ENCODE measurements at places on chromosomes 2 and 18.

GRCh38 chr2:196104066-196104465, 35.4 kb upstream of the DNAH7 start:
- no peak for DNase-seq

DNA sequence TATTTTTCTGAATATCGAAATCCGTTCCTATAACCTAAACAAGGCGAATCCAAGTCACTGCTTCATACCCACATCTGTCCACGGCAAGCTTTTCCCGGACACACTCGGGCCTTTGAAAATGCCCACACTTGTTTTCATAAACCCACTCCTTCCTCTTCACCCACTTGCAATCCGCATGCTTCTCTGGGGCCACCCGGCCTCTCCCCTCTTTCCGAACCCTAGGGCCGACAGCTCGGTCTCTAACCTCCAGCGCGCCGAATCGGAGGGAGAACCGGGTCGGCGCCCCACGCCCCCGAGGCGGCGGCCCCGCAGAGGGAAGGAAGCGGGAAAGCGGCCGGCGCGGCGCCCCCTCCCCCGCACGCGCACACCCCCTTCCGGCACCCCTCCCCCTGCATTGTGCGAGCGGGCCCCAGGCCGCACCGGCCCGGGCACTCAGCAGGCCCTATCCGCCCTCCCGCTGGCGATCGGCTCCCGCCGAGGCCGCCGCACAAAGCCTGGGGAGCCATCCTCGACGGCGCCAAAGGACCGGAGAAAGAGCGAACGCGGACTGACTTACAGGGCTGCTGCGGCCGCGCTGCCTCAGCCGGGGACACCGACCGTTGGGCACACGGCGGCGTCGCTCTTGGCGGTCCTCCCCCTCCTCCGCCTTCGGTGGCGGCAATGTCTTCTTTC, 467 bp downstream of the PUM2 start:
- DNase-seq, result peak; percentile 82

DNA sequence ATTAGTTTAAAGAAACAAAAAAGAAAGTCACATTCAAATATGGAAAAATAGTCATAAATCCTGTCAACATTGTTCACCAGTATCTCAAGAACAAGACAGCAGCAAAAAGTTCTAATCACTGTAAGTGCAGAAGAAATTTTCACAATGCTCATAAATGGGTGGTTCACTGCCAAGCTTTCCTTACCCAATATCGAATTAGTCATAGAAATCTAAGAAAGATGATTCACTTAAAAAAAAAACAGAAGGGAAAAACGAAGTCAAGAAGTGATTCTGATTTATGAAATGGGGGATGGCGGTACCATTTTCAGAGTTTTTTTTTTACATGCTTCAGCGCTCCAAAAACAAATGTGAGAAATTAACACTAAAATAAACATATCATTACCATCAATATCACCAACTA, 156.7 kb downstream of the EXOC6B start:
- no peak for DNase-seq

DNA sequence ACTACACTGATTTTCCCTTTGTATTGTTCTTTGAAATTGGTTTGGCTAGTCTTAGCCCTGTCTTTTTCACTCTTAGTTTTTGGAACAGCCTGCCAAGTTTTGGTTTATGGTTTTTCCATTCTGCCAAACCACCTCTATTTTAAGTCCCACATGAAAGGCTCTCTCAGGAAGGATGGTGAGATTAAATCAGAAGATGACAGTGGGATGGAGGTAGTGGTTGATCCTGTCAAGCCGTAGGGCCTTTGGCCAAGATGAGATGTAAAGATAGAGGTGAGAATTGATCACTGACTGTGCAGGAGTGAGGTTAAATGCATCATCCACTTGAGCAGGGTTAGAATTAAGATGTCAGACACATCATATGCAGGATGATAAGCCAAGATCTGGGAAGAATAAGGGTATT, 948.5 kb downstream of the SLC4A3 start:
- DNase-seq, result no peak

DNA sequence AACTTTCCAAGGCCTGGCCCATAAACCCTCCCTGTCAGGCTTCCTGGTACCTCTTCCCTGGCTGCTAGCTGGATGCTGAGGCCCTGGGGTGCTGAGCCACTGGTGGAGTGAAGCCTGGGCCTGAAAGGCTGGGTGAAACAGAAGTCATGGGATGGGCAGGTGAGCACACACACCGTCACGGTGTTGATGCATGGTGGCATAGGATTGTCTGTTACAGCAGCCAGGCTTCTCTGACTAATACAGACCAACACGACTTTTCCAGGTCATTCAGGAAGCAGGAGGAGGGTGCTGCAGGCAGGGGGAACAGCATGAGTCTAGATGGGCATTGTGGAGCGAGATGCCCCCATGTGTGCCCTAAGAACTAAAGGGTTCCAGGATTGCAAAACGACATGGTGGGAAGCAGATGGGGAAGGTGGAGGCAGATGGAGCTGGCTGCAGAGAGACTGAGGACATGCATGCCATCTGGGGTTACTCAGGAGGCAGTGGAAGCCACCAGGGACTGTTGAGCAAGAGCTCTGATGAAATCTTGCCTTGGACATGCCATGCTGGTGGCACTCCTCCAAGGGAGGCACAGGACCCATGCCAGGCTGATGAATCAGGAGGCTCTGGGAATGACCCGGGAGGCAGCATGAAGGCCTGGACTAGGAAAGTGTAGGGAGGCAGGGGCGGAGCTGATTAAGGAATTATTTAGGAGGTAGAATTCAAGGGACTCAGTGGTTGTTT, 480.9 kb downstream of the TSN start:
- DNase-seq, result no peak

- no peak for DNase-seq
These were observed 26.9 kb downstream of the MAIP1 start for GRCh38 chr2:199982126-199982843.

GRCh38 chr2:71609441-71609840, 156.1 kb downstream of the DYSF start:
- DNase-seq, result no peak

DNA sequence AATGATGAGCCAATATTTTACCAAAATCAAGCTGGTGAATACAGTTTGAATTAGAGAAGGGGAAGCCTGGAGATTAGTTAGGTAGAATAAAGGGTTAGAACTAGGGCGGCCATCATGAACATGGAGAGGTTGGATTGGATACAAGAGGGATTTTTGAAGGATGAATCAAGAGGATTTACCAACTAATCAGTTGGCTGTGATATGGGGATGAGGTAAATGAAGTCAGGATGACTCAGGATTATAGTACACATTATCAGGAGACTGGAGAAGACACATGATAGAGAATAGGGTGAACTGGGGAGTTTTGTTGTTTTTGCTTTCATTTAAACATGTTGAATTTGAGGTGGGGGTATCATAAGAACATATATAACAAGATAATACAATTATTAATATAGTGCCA, 73.8 kb upstream of the PROKR1 start:
- DNase-seq, result no peak
